Activated CD4-positive, alpha-beta T cell treated with anti-CD3 and anti-CD28 coated beads for 4 hours (primary cell): ENCODE measurements at places on chromosomes 1 and 21.

- no peak for DNase-seq
These were observed 4.9 kb upstream of the SLC44A5 start for GRCh38 chr1:75615613-75616435.

DNA sequence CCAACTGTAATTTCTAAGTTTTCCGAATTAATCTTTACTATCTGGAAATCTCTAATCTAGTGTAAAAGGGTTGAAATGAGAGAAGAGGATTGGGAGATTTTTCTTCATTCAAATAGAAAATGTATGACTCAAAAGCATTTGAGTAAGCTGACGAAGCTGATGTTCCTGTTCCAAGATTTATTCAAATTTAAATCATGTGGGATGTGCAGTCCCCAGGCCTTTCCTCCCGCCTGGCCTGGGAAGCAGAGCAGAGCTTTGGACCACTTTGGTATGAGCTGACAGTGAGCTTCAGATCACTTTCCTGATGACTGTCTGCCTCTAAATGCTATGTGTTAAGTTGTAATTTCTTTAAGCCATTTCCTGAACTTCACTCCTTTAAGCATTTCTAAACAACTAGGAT, 192.0 kb downstream of the DHRS3 start:
- DNase-seq = no peak

DNA sequence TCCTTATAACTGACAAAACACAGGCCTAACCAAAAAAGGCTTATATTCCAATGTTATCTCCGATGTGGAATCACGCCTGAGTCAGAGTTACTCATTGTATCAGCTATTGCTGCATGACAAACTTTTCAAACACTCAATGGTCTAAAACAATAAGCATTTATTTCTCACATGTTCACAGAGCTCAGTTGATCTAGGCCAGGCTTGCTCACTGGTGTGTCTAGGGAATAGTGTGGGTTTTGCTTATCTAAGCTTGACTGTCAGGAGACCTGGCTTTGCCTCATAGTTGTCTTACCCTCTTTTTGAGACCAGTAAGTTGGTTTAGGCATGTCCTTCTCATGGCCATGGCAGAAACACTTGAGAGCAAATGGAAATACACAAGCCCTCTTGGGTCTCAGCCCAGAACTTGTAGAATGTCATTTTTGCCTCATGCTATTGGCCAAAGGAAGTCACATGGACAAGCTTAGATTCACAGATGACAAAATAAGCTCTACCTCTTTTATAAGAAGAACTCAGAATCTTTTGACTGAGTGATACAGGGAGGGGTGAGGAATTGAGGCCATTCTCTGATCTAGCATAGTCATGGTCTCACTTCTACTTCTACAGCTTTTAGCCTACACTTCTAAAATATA, 130.8 kb downstream of the HMCN1 start:
- DNase-seq = no peak

DNA sequence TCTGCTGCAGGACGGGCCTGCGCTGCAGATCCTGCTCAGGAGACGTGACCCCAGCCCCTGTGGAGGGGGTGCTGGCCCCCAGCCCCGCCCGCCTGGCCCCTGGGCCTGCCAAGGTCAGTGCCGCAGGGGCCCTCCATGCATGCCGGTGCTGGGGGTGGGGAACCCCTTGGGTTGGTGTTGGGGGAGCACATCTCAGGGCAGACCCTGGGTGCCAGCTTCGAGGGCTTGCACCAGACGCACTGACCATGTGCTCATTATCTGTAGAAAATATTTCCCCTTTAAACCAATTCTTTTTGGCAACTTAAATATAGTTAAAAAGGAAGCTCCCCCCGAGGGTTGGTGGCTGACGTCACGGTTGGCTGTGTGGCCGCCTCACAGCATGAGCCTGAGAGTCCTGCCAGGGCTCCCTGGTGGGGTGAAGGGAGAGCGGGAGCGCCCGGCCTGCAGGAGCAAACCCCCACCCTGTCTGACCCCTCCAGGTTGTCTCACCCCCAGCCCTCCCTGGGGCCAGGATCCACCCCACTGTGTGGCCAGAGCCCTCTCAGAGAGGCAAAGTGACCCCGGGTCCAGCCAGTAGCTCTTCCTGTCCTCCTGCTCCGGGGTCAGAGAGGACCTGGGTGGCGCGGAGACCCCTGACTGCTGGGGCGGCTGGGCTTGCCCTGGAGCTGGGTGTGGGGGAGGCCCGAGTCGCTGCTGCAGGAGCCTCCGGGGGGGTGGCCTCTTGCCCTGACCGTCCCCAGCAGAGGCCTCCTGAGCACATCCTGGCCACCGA, 5.3 kb upstream of the PFKL start:
- DNase-seq = no peak

GRCh38 chr21:25342816-25343215, 264.5 kb downstream of the MRPL39 start:
- no peak for DNase-seq

DNA sequence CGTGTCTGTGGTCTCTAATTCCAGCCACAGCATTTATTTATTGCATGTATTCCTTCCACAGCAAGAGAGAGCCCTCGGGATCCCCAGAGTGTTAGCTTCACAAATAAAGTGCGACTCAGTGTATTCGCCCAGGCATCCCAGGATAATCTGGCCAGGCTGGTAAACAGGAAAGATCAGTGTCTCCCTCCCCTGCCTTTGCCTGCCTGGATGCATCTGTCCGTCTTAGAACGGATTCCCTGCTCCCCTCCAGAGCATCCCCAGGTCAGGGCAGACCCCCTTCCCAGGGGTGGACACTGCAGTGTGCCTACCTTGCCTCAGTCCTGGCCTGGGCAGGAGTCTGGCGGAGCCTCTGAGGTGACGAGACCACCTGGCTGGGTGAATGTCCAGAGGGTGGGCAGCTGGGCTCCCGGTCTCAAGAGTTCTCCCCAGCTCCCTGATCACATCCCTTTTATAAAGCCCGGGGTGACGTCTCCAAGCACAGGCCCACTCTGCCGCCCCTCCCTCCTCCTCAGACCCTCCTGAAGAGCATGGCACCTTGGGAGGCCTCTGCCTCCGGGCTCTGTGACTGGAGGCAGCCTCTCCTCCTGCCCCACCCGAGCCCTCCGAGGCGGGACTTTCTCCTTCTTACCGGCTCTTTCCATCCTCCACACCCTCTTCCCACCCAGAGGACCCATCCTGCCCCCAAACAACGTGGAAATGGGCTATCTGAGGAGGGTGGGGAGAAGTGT, at the start of gene KISS1:
Gene KISS1 (minus strand): TSS at position 424 of the 728 bp plus-strand sequence. CDS start 3,615 bp downstream, outside the sequence.
- no peak for DNase-seq

- no peak for DNase-seq
These were observed 161.1 kb downstream of the ZBTB18 start for GRCh38 chr1:244212219-244212618.

GRCh38 chr1:26153966-26154532, 4.8 kb upstream of the FAM110D start:
- DNase-seq = no peak

- DNase-seq = peak; percentile 21
These were observed 629 bp downstream of the CTNNBIP1 start for GRCh38 chr1:9909234-9910046.

DNA sequence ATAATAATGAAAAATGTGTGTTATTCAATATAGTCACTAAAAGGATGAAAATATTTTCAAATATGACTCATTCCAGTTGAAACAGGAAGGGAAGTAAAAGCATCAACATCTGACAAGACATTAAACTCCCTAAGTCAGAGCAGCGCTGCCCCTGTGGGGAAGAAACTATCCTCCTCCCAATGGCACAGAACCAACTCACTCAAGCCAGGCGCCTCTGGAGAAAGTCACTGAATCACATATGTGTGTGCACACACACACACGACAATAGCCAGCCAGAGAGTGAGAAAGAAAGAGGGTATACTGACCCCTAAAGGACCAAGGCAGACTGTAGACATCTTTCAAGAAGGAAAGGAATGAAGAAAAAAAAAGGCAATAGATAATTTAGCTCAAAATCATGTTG, 126.9 kb downstream of the SETD4 start:
- no peak for DNase-seq

GRCh38 chr1:5447503-5447960, 544.7 kb downstream of the NPHP4 start:
- DNase-seq = no peak

DNA sequence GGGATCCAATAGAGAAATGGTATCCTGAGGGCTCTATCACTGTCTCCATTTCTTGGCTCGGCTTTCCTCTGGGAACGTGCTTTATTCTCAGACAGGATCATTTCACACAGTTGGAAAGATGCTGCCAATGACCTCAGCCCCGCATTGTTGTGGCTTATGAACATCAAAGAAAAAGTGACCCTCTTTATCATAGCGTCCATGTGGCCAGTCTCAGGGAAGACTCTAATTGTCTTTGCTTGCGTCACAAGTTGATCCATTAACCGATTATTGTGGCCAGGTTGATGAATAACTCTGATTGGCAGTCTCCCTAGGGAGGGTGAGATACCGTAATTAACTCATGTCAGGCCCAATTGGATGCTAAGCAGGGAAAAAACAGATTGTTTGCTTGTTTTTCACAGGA, 10.4 kb upstream of the TMEM9 start:
- no peak for DNase-seq

DNA sequence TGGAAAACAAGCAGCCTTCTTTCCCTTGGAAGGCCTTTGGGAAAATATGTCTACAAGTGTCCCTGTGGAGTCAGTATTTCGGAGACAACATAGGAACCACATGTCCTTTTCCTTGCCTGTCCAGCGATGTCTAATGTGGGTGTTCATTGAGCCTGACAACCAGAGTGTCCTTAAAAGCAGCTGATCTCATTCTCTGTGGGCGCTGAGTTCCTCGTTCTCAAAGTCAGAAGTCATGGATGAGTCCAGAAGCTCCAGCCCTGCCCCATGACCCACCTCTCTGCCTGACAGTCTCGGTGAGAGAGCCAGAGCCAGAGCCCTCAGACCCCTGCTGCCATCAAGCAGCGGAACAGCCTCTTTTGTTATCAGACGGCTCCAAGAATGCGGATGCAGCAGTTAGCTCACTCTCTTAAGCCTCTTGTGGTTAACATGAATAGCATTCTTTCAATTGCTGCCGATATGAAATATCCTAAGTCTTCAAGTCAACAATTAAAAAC, 329.2 kb downstream of the TGFB2 start:
- DNase-seq = no peak

GRCh38 chr1:221905802-221906201, 163.9 kb upstream of the DUSP10 start:
- DNase-seq = no peak

DNA sequence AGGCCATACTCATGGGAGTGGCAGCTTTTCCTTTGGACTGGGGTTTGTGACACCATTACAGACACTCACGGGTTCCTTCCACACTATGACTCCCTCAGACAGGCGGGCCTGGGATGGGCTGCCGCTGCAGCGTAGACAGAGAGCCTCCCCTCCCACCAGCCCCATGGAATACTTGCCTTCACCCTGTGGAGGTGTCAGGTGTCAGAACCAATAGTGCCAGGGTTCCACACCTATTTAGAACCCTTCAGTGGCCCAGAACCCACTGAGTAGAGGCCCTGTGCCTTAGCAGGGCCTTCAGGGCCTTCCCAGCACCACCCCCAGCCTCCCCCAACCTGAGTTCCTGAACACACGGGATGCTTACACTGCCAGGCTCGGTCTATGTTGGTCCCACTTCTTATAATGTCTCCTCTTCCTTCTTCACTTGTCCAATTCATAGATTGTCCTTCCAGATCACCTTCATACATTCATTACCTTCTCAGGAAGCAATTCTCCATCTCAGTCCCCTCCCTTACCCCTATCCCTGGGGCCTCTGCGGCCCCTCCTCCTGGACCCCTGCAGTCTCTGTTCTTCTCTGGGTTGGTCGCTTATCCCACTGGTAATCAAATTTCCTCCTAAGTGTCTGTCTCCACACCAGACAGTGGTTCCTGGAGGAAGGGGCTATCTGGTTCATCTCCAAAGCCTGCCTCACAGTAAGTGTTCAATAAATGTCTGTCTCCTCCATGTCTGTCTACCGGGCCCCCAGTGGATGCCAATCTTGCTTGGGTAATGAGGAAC, 1.4 kb upstream of the RHBG start:
- DNase-seq = no peak

DNA sequence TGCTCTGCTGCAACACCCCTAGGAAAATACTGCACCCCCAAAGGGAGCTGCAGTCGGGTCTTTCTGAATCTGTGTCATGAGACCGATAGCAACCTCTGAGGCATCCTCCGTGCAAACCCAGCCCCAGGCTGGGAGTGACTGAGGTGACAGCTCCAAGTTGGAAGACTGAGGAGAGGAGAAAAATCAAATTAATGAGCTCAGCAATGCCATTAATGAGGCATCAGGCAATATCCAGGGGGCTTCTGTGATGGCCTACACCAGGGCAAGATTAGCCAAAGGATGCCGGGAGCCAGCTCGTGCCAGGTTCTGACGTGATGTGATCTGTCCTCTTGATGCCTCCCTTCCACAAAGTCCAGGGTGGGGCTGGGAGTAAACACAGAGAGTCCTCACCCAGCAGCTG, 30.8 kb upstream of the PSMB2 start:
- DNase-seq = no peak
